ENCODE measurements at places on chromosomes 7 and 10.

- no peak for DNase-seq
Measured at GRCh38 chr7:32056767-32057166, 13.4 kb downstream of the PDE1C start.

- no peak for DNase-seq
Measured at GRCh38 chr10:68992636-68993440, 4.2 kb downstream of the KIFBP start.

DNA sequence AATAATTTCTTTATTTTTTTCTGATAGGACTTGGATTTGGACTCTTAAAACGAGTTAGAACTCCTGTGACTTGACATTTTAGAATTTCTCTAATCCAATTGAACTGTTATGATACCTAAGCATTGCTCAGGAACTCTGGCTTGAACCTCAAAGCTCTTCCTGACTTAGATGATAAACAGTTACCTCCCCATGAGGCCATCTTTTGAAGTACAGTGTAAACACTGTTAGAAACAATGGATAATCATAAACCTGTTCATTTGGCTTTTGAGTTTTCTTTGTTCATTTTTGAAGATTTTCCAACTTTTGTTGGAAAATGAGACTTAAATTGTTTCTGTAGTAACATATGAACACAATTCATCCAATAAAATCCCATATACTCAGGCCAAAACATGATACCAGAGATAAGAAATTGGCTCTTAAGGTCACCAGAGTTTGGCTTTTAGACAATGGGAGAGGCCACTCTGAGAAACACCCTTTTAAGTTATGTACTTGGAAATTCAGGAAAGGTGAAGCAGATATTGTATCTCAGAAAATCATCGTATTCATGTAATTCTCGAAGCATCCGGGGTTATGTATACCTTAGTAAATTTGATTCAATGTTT is 59.6 kb downstream of the RUNDC3B start:
- DNase-seq: no peak

GRCh38 chr7:139749545-139749944 is 28.3 kb downstream of the HIPK2 start:
- no peak for DNase-seq

- DNase-seq: no peak
Measured at GRCh38 chr10:3570855-3571266, 214.1 kb downstream of the KLF6 start.

GRCh38 chr10:31142026-31142425 is 110.4 kb upstream of the ZNF438 start:
- no peak for DNase-seq

GRCh38 chr10:91799612-91799975 is 1.4 kb downstream of the TNKS2 start:
- DNase-seq: no peak

DNA sequence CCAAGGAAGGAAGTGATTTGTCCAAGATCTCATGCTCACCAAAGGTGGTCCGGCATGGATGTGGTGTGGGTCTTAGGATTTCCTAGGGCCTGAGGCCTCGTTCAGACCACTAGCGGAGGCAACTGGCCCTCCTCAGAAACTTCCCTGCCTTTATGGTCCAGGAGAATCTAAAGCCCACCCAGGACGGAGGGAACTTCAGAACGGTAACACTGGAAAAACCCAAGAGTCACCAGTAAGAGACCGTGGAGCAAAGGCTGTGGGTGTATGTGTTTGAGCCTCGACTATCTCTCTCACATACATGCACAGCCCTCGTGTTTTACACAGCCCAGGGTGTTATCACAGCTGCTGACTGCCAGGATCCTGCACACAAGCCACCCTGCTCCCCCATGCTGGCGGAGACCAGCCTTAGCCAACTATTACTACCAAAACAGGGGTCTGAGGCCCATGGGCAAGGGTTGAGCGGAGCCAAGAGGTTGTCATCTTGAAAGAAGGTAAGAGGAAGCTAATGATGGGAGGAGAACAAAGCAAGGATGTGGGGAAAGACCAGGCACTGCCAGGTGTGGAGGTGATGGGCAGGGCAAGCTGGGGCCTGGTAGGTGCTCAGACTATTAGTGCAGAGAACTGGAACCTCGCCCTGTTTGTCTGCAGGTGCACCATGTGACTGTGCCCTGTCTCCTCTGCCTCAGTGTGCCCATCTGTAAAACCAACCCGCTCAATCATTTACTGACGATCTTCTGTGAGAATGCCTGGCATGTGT is 170.2 kb upstream of the ZMIZ1 start:
- no peak for DNase-seq

GRCh38 chr7:81725812-81726127 is 44.1 kb downstream of the HGF start:
- no peak for DNase-seq

DNA sequence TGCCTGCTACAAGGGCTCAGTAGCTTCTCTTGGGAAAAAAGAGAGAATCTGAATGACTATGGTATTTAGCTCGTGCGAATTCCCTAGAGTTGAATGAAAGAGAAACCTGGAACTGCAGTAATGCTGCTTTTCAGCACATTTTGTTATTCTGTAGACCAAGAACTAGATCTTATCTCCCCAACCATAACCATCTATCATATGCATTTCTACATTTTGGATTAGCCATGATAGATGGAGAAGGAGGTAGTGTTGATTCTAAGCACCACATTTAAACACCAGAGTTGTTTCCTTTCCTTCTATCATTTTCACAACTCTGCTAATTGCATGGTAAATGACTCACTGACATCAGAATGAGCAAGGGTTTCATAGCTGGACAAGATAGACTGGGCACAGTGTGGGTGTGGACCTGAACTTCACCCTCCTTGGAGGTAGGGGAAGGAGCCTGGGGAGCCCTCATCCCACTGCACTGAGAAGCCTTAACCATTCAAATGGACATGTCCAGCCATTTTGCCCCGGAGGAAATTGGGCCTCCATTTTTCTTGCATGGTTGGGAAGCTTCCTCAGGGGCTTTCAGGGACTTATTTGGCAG is 55.3 kb upstream of the BMPER start:
- no peak for DNase-seq

DNA sequence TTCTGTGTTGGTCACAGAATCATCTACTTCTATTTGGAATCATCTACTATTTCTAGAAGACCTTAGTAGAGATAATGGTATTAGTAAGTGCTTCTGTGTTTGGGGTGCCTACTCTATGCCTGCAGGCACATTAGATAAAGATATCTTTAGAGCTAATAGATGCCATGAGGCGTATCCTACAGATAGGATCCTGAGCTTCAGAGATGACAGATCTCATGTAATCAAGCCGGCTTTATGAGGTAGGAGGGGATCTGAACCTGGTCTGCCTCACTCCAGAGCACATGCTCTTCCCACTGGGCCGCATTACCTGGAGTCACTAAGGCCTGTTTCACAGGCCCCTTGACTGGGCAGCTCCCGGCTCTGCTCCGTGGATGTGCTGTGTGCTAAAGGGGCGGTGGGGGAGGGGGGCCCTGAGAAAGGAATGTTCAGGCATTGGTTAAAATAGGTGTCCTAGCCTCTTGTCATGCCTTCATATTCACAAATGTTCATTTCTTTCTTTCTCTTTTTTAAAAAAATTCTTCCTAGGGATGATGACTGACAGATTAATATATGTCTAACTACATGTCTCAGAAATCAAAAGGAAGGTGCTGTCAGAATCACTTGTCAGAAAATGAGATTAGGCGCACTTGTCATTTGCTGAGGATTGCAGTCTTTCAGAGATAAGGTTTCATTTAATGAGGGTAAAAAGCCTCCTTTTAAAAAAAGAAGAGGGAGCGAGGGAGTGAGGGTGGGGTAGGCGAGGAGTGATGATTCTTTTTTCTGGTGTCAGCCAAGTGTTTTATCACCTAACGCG is 458.0 kb upstream of the GALNT17 start:
- DNase-seq: no peak

DNA sequence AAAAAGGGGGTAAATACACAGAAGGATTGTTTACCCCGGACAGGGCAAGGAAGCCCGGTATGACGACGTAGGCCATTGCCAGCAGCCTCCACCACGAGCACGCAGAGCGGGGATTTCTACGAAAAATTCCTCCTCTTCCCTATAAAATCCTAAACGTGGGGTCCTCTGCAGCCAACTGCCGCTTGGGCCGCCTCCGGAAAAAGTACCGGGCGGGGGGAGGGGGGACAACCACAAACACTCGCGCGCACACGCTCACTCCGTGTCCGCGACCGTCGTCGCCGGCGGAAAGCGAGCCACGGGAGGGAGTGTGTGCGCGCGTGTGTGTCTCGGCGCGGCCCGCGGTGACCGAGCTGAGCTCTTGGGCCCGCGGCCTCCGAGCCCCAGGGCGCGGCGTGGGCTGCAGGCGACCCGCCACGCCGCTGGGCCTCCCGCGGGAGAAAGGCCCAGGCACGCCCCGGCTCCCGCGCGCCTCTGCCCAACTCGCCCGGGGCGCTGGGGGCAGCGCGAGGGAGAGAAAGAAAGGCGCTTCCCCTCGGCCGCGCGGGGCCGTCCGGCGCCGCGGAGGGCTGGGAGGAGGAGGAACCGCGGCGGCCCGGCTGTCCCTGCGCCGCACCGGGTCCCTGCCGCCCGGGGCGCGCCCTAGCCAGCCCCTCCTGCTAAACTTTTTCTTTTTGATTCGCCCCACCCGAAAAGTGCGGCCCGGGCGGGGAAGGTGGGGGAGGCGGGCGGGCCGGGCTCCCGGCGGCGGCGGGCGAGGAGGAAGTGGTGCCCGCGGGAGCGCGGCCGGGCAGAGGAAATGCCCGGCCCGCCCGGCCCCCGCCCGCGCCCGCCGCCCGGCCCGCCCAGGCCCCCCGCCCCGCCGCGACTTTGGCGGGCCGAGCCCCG is 1.5 kb downstream of the CTBP2 start:
- no peak for DNase-seq

DNA sequence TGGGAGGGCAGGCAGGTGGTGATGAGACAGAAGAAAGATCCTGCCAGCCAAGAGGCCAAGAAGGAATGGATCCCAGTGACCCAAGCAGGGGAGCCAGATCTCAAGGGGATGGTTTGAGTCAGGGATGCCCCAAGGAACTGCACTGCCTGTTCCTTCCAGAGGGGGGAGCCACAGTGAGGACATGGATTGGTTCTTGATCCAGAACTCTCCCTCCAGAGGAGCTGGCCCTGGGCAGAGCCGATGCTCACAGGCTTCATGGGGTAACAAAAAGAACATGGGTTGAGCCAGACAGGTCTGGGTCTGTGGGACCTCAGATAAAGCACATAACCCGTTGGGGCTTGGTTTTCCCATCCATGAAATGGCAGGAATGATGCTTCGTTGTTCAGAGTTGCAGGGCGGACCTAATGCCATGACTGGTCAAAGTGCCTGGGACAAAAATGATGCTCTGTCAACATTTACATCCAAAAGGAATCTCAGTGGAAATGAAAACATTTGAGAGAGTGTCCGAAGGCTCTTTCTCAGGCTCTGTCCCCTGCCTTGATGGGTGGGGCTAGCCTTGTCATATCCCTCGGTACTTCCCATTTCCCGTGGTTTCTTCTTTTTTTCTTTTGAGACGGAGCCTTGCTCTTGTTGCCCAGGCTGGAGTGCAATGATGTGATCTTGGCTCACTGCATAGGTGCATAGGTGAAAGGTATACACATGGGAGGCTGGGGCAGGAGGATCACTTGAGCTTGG is 4.7 kb upstream of the DENND2A start:
- DNase-seq: no peak

GRCh38 chr7:46029111-46029704 is 108.1 kb upstream of the IGFBP3 start:
- no peak for DNase-seq

DNA sequence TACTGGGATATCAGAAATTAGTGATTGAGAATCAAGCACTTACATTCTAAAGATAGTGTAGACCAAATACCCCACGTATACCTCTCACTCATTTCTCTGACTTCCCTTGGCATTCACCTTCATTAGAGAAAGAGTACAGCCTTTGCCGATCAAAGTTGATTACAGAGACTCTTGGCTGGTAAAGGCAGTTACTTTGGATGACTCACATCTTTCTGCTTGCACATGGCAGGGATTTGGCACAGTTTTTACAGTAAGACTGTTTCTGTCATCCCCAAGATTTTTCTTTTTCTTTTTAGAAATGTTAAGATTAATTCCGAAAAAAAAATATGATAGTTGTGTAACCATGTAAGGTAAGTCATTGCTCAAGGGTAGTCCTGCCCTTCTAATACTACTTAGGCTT is 143.0 kb downstream of the TSPAN12 start:
- no peak for DNase-seq

DNA sequence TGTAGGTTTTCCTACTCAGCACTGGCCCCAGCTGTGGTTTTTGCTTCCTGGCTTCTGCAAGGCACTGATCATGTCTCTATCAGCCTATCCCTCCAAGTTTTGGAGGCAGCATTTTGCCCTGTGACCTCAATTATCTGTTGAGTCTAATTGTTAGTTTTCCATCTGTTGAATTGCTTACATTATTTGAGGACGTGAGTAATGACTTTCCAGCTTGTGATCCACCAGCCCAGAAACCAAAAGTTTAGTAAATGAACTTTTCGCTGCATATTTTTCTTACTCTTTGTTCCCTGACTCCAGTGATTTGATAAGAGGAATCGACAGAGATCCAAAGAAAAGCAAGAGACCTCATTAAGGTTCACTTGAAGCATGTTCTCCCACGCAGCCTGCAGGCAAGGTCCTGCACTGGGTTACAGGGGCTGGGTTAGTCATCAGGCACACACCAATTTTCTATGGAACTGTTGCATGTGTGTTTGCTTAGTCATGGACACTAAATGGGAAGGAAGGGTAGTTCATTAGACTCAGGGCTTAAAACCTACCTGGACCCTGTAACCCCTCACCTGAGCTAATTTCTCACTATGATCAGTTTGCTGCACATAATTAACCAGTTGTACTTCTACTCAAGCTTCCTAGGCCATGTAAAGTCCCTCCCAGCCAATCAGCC is 57.2 kb downstream of the AKR1E2 start:
- no peak for DNase-seq

GRCh38 chr10:30581779-30582380 is 47.7 kb downstream of the LYZL2 start:
- no peak for DNase-seq

GRCh38 chr10:107169516-107169915 is 5.0 kb upstream of the SORCS1 start:
- DNase-seq: no peak

DNA sequence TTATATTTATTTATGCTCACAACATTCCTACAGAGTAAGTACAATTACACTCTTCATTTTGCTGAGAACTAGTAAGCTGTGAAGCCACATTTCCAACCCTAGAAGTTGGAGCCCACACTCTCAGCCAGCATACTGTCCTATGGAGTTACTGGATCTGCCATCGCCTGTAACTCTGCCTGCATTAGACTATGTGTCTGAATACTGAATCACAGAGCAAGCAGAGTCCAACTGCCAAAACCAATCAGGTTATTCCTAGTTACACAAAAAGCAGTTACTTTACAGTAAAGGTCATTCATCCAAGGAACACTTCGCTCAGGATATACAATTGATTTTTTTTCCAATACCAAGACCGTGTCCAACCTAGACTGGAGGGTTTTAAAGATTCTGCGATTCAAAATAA is 21.5 kb downstream of the CTAGE6 start:
- DNase-seq: no peak

- no peak for DNase-seq
Measured at GRCh38 chr10:61391281-61391680, 61.9 kb downstream of the TMEM26 start.

Data from esophagus squamous epithelium (tissue), 5 donors.